Stimulated activated naive CD4-positive, alpha-beta T cell treated with Interleukin-2 at 50 U/mL for 16 hours (primary cell): ENCODE measurements at places on chromosomes 11 and 22.

- no peak for DNase-seq
Observed at GRCh38 chr11:34644669-34645406, 23.9 kb downstream of the EHF start.

DNA sequence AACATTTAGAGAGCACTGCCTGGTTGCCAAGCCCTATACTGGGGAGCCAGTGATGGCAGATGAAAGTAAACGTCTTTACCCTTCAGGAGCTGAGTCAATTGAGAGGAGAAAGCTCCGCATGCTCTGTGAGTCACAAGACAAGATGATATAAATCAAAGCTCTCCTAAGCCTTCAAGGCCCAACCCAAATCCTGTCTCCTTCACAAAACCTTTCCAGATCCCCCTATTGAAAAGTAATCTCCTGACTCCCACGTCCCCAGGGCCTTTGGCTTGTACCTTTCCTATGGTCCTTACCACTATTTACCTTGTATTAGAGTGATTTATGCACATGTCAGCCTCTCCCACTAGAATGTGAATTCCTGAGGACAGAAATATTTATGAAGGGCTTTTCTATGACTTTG, 230.1 kb upstream of the TENM4 start:
- DNase-seq: no peak

DNA sequence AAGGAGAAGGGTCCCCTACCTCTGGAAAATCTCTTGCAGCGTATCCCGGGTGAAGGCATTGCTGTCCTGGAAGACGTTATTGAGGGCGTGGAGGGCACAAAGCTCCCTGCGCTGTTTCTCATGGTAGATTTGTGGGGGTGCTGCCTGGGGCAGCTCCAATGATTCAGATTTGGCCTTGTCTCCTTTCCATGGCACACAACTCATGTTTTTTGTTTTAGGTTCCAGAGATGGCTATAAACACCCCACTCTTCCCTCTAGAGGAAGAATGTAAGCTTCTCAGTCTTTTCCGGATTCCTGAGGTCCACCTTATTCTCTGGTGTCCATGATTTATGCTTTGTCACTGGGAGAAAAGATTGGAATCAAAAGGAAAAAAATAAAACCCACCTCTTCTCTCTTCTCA, 959 bp downstream of the JOSD1 start:
- DNase-seq: no peak

- no peak for DNase-seq
Observed at GRCh38 chr11:43984519-43985385, 42.3 kb downstream of the C11orf96 start.

GRCh38 chr11:73939096-73939495, 11.7 kb upstream of the DNAJB13 start:
- no peak for DNase-seq

DNA sequence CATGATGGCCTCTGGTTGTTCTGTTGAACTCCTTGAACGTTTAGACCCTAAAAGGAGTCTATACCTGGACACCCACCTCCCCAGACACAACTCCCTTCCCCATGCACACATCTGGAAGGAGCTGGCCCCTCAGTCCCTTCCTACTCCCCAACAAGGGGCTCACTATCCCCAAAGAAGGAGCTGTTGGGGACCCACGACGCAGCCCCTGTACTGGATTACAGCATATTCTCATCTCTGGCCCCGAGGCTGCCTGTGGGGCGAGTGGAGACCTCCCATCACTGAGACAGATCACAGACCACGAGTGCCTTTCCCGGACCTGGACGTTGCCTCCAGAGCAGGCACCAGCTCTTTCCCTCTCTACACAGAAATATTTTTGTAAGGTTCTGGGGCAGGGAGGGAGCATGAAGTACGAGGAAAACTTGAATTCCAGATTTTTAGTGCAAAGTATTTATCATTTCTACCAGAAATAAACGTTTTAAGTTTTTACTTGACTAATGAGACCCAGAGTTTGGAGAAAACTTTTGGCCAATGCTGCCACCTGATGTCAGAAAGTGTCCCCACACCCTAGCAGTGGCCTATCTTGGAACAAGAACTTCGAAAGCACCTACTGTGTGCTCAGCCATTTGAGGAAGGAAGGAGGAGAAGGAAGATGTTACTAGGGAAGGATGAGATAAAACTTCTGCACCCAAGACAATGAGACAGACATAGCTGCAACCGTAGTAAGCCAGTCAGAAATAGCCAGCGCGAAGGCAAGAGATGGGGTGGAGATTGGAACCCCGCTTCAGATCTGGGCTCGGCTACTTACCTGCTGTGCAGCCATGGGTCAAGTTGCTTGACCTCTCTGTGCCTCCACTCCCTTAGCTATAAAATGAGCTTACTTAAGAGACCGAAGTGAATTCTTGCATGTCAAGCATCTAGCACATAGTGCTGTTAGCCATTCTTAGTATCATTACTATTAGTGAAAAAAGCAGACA, 10.2 kb upstream of the POU2F3 start:
- no peak for DNase-seq

- peak; percentile 76 for DNase-seq
Observed at GRCh38 chr11:44911029-44911814, 39.5 kb downstream of the TP53I11 start.

DNA sequence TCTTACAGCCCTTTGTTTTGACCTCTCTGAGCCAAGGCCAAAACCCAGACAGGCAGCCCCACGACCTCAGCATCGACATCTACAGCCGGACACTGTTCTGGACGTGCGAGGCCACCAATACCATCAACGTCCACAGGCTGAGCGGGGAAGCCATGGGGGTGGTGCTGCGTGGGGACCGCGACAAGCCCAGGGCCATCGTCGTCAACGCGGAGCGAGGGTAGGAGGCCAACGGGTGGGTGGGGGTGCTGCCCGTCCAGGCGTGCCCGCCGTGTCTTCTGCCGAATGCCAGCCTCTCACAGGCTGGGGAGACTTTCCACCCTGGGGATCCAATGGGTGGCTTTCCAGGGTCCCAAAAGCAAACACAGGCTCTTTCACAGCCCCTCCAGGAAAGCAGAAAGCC, 37.1 kb upstream of the PPP6R3 start:
- no peak for DNase-seq

GRCh38 chr11:534396-535209, 773 bp downstream of the HRAS start:
- no peak for DNase-seq

DNA sequence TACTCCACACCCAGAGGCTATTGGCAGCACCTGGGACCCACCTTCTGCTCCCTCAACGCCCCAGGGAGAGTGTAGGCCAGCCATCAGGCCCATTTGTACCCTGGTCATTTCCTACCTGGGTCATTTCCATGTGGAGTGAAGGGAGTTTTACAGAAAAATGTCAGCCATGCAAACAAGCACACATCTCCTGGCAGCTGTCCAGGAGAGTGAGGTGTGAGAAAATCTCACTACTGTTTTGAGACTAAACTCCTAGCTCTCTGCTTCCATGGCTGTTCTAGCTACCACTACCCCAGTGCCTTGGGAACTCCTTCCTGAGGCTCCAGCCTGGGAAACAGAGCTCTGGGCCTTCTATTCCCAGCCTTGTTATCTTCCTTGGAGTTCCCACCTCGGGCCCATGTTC, 2.8 kb upstream of the TMPRSS13 start:
- DNase-seq: peak; percentile 8

DNA sequence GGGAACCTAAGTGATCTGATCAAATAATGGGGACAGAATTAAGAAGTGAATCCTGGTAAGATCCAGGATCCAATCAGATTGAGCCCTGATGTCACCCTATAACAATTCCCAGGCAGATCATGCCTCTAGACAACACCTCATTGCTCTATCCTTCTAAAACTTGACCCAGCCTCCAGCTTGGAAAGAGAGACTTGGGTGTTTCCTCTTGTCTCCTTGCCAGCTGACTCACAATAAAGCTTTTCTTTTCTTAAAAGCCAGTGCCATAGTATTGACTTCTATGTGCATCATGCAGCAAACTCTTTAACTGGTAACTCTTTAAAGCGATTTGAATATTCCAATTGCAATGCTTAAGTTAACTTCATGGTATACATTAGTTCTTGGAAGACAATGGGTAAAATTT, 109.6 kb upstream of the CHORDC1 start:
- no peak for DNase-seq

GRCh38 chr11:73318501-73319011, 10.5 kb downstream of the ARHGEF17 start:
- DNase-seq: no peak

DNA sequence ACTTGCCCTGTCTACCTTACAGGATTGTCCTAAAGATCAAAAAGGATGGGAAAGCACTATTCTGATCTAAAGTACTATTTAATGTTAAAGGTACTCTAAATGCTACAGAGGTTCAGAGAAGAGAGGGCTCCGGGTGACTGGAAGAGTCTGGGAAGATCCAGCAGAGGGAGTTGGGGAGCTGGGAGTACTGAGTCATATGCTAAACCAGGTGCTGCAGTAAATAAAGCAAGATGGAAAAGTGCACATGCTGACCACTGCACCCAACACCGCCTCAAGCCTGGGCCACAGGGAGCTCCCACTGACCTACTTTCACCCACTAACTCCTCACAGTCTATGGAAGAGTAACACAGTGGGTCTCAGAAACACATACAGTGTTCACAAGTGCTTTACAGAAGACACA, 49.3 kb downstream of the WT1 start:
- no peak for DNase-seq

DNA sequence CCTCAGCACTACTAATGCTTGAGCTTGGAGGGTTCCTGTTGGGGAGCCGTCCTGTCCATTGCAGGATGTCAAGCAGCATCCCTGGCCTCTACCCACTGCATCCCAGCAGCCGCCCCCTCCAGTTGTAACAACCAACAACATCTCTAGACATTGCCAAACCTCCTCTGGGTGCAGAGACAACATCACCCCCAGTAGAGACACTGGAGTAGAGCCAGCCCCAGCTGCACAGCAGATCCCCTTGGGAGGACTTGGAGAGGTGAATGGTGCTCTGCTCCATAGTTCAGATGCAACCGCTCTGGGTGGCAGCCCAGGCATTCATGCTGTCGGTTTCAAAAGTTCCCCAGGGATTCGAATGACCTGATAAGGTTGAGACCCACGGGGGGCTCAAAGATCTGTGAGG, 259.0 kb downstream of the MN1 start:
- DNase-seq: no peak

GRCh38 chr11:61325649-61326414, 7.1 kb downstream of the DDB1 start:
- DNase-seq: no peak

GRCh38 chr11:63395697-63396096, 26.1 kb downstream of the SLC22A9 start:
- no peak for DNase-seq
